Upper lobe of left lung (tissue), 6 donors: ENCODE measurements at places on chromosomes 16 and 17. TPM values are rescaled to one million over a fixed set of nuclear protein-coding genes. Genes with fewer than 3 reads are reported as not detected.

The FBXO47 gene
- total RNA-seq, result not detected

- no peak for DNase-seq
Observed at GRCh38 chr17:35738519-35739133, 7.2 kb downstream of the RASL10B start.

The SNAI3 gene
- 0.78 TPM for total RNA-seq

The GAS2L2 gene
- 3.0 TPM for total RNA-seq

The RUNDC3A gene
- not detected for total RNA-seq

DNA sequence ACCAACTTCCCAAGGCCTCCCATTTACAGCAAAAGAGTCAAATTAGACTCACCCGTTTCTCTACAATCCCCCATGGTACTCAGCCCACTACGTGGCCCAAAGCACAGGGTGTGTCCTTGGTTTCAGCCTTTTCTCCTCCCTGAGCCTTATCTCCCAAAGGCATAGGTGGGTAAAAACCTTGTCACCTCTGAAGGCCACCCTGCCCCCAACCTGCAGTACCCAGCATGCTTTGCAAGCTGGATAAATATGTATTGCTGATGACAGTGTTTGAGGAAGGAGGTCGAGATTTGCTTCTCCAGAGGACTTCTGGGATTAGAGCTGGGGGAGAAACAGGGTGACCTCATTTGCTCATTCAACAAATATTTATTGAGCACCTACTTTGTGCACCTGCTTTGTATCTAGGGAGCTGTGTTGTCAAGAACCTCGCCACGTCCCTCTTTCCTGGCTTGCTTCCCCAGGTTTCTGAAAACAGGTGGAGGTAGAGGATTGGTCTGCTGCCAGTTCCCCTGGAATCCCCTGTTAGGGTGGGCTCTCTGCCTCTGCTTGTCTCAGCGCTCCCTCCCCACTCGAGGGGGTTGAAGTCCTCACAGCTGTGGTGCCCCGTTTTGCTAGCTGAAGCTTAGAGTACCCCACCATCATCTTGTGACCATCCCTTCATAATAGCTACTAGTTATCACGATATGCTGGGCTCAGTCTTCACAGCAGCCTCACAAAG is 3.0 kb downstream of the LASP1 start:
- DNase-seq, result no peak

DNA sequence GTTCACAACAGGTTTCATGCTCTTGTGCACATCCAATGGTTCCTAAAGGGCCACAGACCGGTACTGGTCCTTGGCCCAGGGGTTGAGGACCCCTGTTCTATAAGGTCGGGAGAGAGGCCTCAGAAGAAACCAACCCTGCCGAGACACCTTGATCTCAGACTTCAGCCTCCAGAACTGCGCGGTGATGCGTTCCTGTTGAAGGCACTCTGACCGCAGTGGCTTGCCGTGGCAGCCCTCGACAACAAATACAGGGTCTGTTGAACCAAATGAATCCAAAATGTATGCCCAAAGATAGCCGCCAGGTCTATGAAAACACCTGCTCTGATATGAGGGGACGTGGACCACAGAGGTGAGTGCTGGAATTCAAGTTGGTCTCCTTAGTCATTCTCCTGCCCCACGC is 389.8 kb downstream of the SEC14L1 start:
- no peak for DNase-seq

The QPRT gene
- total RNA-seq, result 14.4 TPM

The MYH2 gene
- total RNA-seq, result 0.10 TPM

GRCh38 chr17:35915153-35915964 is 15.2 kb downstream of the RDM1 start:
- no peak for DNase-seq

The IGSF6 gene
- 74.0 TPM for total RNA-seq

The CD79B gene
- not detected for total RNA-seq

GRCh38 chr16:4328782-4329775 is 13.2 kb downstream of the GLIS2 start:
- DNase-seq, result no peak

DNA sequence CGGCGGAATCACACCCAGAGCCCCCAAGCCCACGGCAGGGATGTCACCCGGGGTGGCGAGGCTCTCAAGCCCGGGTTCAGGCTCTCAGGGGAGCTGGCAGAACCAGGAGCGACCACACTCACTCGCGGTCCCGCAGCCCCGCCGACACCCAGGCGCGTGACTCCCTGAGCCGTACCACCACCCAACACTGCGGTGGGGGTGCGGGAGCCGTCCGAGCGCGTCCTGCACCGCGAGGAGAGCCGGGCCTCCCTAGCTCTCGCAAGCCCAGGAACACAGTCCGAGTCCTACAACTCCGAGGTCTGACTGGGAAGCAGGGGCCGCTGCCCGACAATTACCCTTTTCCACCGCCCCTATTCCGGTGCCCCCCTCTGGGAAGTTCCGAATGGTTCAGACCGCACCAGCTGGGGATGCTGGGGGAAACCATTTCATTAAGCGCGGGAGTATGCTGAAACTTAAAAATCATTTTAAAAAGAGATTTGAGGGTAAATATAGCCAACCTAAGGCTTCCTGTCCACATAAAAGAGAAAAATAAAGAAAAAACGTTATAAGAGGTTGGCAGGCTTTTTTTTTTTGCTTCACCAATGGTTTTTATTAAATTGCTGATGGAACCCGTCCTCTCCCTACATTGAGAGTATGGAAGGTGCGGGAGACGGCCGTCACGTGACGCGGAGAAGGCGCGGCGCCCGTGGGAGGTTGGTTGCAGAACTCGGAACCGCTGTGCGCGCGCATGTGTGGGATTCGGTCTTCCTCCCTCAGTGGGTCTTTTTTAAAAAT is at the start of gene FLCN:
TSS of gene FLCN (minus strand) at position 143 of the 774 bp plus-strand sequence. CDS start 9,031 bp downstream, outside the sequence.
- DNase-seq, result peak; percentile 97

DNA sequence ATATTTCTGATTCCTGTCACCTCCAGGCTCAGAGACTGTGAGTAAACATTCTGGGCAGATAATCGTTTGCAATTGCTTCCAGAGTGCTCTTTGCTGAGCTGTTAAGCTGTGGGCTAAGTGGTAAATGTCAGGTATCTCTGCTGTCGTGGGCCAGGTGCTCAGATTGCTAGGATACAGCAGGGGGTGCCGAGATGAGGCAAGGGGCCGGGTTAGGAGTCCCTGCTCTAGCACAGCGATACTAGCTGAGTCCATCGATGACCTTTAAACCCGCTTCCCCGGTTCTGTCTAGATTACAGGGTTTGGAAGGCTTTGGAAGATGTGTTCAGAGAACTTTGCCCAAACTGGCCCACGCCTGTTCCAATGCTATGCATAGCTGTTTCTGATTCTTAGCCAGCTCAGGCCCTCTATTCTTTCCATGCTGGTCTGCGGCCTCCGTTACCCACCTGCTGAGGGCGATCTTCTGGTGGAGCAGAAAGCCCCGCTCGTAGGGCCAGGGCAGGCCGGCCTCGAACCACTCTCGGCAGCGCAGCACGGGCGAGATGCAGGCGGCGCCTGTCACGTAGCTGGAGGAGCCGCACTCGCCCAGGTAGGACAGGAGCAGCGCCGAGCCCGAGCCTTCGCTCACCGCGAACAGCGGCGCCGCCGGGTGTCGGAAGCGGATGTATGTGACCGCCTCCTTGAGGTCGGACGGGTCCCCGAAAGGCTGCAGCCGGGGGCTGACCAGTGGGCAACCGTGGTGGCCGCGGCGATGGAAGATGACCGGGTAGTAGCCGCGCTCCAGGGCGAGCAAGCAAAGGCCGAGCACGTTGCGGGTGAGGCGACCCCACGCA is 979 bp downstream of the ABHD15 start:
- DNase-seq, result peak; percentile 56

DNA sequence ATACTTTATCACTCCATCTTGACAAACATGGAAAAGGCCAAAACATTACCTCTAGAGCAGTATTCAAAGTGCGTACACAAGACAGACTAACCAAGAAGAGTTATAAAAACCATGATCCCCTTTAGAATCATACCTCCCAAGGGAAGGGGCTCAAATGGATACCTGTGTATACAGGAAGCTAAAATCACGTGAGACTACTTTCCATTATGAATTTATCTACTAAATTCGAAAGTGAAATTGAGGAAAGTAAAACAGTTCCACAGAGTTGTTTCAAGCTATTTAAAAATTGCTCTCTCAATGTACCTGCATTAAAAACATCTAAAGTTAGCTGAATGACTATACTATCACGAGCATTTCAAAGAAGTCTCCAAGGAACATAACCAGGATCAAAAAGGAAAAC is 32.7 kb downstream of the AP1G1 start:
- DNase-seq, result no peak

- peak; percentile 70 for DNase-seq
Observed at GRCh38 chr17:79778504-79779083, 646 bp downstream of the CBX2 start.

- peak; percentile 46 for DNase-seq
Observed at GRCh38 chr16:55701442-55702319, 45.9 kb downstream of the SLC6A2 start.

The GIT1 gene
- 40.6 TPM for total RNA-seq

GRCh38 chr16:86157616-86158247 is 258.8 kb downstream of the IRF8 start:
- no peak for DNase-seq

GRCh38 chr16:10558305-10558704 is 22.1 kb downstream of the EMP2 start:
- DNase-seq, result no peak

- DNase-seq, result peak; percentile 70
Observed at GRCh38 chr17:82234211-82235055, 5.6 kb downstream of the SLC16A3 start.

DNA sequence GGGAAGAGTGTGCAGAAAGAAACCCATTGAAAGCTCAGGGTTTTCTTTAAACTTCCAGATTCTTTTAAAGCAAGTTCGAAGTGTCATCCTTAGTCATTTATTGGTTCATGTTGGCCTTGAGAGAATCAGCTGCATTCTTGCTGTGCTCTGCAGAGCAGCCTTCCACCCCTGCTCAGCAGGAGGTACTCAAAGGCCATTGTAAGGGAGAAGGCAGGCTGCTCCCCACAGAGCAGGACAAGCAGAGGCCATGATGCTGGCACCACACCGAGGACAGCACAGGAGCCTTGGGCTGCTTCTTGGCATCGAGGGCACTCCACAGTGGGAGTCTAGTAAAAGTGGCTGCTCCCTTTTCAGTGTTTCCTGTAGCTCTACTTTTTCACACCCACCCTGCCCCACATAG is 29.6 kb downstream of the NMT1 start:
- DNase-seq, result no peak

- peak; percentile 74 for DNase-seq
Observed at GRCh38 chr17:82600731-82601446, 47.4 kb downstream of the WDR45B start.

The SGCA gene
- 16.9 TPM for total RNA-seq
